Germinal center (tissue), 1 donor: ENCODE measurements at places on chromosomes 2 and 18.

DNA sequence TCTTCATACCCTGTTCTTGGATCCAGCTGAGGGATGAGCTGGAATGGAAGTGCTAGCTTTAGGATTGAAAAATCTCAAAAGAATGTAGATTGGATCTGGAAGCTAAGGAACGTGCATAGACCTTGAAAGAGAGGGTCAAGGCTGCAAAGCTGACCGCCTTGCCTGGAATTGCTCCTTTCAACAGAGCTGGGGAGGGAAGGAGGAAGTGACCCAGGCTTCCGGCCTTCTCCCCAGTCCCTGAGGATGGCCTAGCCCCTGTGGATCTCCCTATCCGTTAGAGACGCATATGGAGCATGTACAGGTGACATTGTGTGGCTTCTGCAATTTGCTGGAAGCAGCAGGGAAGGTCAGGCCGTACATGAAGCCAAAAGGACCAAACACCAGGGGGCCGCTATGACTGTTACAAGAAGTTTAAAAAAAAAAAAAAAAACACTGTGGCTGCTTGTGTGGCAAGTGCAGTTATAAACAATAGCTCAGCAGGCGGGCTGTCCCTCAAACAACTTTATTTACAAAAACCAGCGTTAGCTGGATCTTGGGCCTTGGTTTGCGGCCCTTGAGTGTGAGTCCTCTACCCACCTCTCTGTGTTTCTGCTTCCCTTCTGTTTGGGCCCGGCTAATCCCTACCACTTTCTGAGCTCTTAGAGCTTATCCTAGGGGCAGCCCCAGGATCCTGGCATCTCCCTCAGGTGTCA, 227.6 kb downstream of the SEPTIN10 start:
- DNase-seq = no peak

DNA sequence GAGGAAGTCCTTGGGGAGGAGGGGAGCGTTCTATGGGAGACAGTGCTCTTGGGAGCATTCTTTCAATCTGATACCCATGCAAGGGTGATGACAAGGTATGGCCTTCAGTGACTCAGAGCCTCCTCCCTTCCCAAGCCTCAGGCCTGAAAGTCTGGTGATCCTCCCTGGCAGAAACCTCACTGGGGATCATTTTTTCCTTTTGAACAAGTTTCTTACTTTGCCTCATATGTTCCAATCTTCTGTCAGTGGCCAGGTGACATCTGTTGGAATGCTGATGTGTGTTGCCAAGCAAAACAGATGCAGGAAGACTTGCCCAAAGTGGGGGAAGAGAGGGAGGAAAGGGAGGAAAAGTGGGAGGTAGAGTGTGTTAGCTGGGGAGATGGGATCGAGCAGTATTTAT, 224.8 kb downstream of the NEDD4L start:
- DNase-seq = no peak

DNA sequence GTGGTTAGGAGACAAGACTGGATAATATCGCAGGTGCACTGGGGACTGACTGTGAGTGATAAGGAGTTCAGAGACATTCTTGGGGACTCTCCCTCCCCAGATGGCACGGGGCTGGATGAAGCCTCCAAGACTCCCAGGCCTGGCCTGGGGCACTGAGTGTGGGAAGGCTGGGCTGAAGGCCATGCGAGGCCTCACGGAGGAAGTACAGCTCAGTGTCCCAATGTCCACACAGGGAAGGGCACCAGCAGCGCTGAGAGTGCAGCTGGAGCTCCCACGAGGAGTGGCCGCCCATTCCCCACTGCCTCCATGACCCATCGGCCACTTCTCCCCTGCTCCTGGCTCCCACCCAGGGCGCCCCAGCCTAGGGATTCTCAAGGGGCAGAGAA, 6.5 kb downstream of the MFSD2B start:
- no peak for DNase-seq

DNA sequence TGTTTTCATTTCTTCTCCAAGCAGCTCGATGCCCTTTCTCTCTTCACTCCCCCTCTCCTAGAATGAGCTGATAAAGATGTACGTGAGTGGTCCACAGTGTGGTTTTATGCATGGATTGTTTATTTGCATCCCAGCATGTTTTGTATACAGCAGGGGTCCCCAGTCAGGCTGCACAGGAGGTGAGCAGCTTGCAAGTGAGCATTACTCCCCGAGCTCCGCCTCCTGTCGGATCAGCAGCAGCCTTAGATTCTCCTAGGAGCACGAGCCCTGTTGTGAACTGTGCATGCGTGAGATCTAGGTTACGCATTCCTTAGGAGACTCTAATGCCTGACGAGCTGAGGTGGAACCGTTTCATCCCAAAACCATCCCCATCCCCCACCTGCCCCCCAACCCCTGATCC, 262.6 kb downstream of the AGAP1 start:
- no peak for DNase-seq

GRCh38 chr18:70289351-70290312, 787 bp downstream of the SOCS6 start:
- peak; percentile 36 for DNase-seq
